ENCODE measurements at places on chromosomes 7 and 10.

DNA sequence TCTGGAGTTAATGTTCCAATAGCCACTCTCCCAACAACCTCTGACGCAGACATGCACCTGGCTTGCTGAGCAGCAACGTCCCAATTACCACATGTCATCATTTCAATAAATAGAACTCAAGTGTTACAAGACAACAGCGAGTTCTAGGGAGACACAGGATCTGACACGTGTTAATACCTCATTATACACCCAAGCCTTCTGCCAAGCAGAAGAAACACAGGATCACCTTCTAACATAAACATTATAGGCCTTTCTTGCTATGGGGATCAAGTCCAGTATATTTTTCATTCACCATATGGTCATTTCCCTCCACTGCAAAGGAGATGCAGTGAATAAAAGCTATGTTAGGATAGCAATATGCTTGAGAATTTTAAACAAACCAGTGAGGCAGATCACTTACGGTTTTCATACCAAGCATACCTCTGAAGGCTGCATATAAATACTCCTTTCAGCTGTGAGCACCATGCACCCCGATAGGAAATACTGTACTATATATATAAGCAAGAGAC is 74.2 kb downstream of the JAZF1 start:
- peak; percentile 39 for DNase-seq

GRCh38 chr10:21260066-21260465 is 265.4 kb downstream of the SKIDA1 start:
- DNase-seq = no peak

GRCh38 chr7:16739863-16740622 is 13.5 kb upstream of the TSPAN13 start:
- DNase-seq = peak; percentile 98

- no peak for DNase-seq
Measured at GRCh38 chr10:7853890-7854289, 35.6 kb downstream of the TAF3 start.

DNA sequence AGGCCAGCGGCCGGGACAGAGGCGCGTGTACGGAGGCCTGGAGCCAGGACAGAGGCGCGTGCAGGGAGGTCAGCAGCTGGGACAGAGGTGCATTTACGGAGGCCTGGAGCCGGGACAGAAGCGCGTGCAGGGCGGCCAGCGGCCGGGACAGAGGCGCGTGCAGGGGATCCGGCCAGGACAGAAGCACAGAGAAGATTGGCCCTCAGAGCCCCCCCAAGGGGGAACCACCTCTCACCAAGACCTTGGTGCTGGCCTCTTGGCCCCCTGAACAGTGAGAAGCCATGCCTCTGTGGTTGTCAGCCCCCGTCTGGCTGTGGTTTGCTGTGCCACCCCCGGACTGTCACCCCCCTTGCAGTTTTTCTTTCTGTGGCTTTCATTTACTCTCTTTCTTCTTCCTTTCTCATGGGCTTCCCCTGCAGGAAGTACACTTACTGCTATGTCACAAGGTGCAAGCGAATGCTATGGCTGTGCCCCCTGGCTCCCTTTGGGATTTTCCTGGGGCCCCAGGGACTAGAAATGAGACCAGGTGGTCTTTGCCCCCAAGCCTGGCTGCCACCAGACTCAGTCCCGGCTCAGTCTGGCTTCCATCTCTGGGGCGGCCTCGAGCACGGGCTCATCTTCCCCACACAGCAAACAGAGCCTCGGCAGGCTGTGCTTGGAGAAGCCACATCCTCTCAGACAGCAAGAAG is 41.1 kb downstream of the INSIG1 start:
- DNase-seq = no peak

GRCh38 chr7:156969972-156970420 is 20.5 kb downstream of the NOM1 start:
- no peak for DNase-seq

GRCh38 chr7:41886901-41887311 is 184.0 kb upstream of the INHBA start:
- peak; percentile 98 for DNase-seq

DNA sequence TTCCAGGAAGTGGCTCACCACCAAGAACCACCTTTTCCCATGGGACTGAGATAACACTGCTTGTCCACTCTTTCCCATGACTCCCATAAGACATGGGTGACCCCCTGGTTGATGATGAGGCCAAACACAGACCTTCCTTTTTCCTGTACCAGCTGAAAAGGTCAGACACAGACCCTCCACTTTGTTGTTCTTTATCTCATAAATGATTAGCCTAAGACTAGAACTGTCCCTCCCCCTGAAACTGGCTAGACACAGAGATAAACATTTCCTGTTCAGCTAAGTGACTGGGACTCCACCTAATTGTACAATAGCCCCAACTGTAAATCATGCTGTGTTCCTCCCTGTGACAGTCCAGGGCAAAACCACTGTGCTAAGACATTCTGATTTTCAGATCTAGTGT is 8.2 kb upstream of the NRG3 start:
- DNase-seq = no peak

DNA sequence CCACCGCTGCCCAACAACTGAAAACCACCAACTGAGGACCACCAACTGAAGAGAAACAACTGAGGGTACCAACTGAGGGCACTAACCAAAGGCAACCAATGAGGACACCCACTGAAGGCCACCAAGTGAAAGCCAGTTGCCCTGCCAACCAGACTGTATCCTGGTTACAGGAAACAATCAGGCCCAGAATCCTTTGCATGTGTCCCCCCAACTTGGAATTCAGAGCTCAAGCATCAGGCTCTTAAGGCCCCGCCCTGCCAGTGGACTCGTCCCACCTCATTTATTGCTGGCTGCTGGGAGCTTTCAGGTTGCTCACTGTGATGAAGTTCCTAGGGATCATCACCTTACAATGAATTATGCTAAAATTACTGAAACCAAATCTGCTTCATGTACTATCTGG is 76.6 kb upstream of the ABI1 start:
- DNase-seq = no peak

DNA sequence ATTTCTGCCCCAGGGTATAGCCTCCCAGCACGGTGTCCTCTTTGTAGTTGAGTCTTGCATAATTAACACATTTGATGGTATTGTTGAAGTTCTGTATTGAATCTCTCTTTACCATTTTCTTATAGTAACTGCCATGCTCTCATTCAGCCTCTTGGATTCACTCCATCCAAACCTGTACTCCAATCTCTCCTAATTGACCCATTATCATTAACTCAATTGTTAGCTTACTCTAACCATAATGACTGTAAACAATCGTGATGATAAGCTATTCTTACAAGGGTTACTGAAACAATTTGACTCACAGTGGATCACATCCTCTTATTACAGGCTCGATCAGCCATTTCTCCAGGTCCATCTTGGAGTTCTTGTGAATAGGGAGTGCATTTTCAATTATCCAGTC is 191.9 kb upstream of the AGK start:
- no peak for DNase-seq

DNA sequence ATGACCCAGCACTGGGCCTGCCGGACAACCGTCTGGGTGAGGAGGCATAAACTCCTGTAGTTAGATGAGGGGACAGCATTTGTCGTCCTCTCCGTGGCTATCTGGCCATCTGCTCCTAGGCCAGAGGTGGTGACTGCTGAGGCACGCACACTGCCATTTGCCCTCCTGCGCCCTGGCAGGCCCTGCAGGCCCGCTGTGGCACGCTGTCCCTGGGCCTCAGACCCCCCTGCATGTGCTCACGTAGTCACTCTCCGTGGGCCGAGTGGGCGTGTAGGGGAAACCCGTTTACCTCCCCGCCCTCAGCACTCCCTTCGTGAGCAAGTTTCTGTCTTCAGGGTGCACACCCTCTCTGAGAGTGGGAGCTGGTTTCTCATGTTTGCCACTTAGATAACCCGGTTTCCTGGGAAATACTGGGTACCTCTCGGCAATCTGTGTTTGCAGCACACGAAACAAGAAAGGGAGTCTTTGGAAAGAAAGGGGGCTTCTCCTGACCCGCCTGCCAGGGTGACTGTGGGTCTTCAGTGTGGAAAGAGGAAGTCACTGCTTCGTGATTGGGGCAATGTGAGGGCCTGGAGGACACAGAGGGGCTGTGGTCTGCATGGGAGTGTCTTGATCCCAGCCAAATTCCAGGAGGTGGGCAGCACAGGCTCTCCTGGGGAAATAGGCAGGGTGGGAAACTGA is 10.8 kb downstream of the ADAMTS14 start:
- no peak for DNase-seq

- DNase-seq = no peak
Measured at GRCh38 chr10:84390364-84390763, 62.0 kb downstream of the CCSER2 start.

- no peak for DNase-seq
Measured at GRCh38 chr10:33749790-33750189, 415.3 kb upstream of the NRP1 start.

- no peak for DNase-seq
Measured at GRCh38 chr10:45500304-45500703, 126.3 kb downstream of the ALOX5 start.

- DNase-seq = no peak
Measured at GRCh38 chr10:13851906-13852305, 265.1 kb downstream of the PRPF18 start.

- no peak for DNase-seq
Measured at GRCh38 chr7:148436571-148436970, 154.0 kb upstream of the C7orf33 start.

- DNase-seq = no peak
Measured at GRCh38 chr7:152180587-152180986, 155.1 kb downstream of the GALNT11 start.

DNA sequence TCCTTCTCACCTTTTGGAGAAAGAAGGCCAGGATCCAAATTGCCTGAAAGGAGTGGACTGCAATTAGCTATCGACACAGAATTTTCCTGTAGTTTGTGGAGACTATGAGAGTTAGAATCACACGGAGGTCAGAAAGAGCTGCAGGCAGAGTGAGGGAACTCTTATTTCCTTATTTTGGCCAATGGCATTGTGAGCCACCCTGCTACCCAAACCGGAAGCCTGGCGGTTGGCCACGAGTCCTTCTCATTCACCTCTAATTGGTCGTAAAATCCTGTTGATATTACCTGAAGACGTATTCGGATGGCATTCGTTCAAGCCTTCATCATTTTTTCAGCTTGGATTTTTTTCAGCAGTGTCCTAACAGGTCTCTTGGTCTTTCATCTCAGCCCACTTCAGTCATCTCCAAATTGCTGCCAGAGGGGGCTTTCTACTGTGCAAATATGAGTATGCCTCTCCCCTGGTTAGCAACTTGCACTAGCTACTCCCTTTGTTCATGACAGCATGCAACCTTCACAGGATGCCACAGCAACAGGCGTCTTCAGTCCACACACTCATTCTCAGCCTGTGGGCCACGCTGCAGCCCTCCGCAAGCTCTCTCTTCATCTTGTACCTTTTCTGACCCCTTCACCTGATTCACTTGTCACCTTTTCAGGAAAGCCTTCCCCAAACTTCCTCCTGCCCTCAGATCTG is 66.9 kb downstream of the GATA3 start:
- no peak for DNase-seq

DNA sequence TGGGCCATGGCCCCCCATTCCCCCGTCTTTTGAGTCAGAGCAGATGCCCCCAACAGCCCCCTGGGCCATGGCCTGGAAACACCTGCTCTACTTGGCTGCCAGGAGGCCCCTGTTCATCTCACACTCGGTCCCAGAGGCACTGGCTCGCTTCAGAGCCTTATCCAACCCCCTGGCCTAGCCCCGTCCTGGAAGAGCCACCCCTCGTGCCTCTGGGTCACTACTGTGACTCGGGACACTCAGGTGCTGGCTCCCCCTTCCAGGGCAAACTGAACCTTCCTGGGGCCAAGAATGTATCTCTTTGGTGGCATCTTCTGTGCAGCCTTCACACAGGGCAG is 7.0 kb downstream of the POLR2J start:
- DNase-seq = no peak

- no peak for DNase-seq
Measured at GRCh38 chr7:42628054-42628453, 283.8 kb downstream of the C7orf25 start.

GRCh38 chr10:3220853-3221252 is 48.3 kb upstream of the PITRM1 start:
- peak; percentile 82 for DNase-seq

- no peak for DNase-seq
Measured at GRCh38 chr7:27094304-27095049, 1.3 kb downstream of the HOXA1 start.

DNA sequence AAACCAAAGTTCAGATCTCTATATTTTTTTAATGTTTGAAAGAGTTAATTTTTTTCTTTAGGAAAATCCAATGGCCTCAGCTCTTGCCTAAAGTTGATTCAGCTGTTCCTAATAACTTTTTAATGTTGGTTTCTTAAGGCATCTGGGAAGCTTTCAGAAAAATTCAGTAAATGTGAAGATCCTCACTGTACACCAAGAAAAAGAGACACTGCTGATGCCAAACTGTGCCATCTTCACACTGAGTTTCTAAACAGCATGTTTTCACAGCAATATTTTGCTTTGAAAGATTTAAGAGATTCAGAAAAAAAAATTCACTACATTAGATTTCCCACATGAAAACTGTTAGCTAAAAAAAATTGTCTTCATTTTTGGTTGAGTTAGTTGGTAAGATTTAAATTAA is 249.4 kb downstream of the NEBL start:
- DNase-seq = no peak

- no peak for DNase-seq
Measured at GRCh38 chr10:12412666-12413368, 63.5 kb downstream of the CAMK1D start.

- no peak for DNase-seq
Measured at GRCh38 chr7:157828881-157829280, 492.1 kb downstream of the DNAJB6 start.

- DNase-seq = no peak
Measured at GRCh38 chr7:157538735-157539134, 201.9 kb downstream of the DNAJB6 start.

DNA sequence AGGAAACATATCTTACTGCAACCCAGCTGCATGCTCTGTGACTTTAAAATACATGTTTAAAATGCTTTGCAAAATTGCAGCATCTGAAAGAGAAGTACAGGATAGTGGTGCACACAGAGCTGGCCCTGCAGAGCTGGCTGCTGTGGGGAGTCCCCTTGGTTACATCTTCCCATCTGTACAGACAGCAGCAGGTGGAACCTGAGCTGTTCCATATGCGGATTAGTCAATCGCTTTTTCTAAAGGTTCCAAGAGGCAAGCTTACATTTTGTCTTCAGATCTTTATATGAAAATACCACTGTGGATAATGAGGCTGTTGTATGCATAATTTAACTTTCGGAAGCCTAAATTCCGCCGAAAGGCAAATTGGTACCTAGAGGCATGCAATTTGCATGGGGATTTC is 444.1 kb downstream of the NRG3 start:
- DNase-seq = no peak

- DNase-seq = no peak
Measured at GRCh38 chr7:30930621-30931020, 19.0 kb downstream of the AQP1 start.

- no peak for DNase-seq
Measured at GRCh38 chr10:6530211-6530840, 49.8 kb downstream of the PRKCQ start.

- DNase-seq = no peak
Measured at GRCh38 chr7:155360495-155361345, 63.0 kb downstream of the INSIG1 start.

GRCh38 chr7:83547526-83547925 is 101.4 kb downstream of the SEMA3E start:
- no peak for DNase-seq

- DNase-seq = peak; percentile 98
Measured at GRCh38 chr7:27185013-27185853, at the start of gene HOXA11. Gene HOXA11, minus strand, starts transcription at chr7:27185232. Its CDS starts 88 bp downstream, at chr7:27185144.

GRCh38 chr10:133400624-133401424 is 6.9 kb downstream of the MTG1 start:
- DNase-seq = no peak
